ENCODE measurements at places on chromosomes 12 and 14.

DNA sequence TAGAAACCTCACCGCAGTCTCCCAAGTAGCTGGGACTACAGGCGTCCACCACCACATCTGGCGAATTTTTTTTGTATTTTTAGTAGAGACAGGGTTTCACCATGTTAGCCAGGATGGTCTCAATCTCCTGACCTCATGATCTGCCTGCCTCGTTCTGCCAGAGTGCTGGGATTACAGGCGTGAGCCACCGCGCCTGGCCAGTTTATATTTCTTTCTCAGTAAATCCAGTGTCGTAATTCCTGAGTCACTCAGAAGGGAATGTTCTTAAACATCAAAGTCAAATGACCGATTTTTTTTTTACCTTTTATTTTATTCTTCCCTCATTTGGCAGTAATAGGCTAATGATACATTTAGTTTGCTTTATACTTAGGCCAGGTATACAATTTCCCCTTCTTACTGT lies 80.5 kb downstream of the FBXO33 start:
- DNase-seq = no peak

GRCh38 chr12:103144278-103144677 lies 186.8 kb downstream of the ASCL1 start:
- no peak for DNase-seq

GRCh38 chr12:68746572-68747180 lies 700 bp downstream of the SLC35E3 start:
- DNase-seq = peak; percentile 48

GRCh38 chr12:64665514-64665913 lies 55.2 kb downstream of the RASSF3 start:
- no peak for DNase-seq

GRCh38 chr12:26845984-26846383 lies 13.0 kb upstream of the ITPR2 start:
- DNase-seq = no peak

DNA sequence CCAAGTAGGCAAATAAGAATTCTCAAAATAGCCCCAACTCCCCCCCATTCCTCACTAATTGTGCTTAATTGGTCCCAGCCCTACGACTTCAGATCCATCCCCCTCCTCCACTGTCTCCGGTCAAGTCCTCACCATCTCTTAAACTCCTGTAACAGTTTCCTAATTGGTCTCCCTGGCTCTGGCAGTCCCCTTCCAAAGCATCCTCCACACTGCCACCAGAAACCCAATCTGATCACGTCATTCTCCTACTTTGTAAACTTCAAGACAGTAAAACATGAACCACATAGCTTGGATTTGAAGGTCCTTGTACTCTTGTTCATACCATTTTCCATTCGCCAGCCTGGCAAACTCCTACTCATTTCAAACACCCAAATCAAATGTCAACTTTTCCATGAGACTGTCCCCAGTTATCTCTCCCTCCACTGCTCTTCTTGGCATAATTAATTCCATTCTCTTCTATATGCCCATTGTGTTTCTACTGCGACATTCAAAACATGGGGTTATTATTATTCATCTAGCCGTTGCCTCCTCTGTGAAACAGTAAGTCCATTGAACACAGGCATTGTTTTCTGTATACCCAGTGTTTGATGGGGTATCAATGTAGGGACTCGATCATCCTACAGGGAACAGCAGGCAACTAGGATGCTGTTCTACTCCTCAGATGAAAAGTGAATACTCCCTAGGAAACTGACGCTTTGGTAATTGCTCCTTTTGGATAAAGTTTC lies 104.6 kb downstream of the EGLN3 start:
- no peak for DNase-seq

DNA sequence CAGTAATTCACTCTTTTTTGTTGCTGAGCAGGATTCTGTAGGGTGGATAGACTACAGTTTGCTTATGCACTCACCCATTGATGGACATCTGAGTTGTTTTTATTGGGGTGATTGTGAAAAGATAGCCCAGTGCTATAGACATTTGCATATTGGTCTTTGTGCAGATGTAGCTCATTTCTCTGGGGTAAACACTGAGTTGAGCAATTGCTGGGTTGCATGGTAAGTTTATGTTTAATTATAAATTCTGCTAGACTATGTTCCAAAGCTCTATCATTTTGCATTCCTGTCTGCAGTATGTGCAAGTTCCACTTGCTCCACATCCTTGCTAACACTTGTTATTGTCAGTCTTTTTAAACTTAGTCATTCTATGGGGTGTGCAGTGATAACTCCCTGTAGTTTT lies 65.4 kb upstream of the RFLNA start:
- no peak for DNase-seq

GRCh38 chr12:105444653-105445102 lies 114.2 kb downstream of the C12orf75 start:
- no peak for DNase-seq

DNA sequence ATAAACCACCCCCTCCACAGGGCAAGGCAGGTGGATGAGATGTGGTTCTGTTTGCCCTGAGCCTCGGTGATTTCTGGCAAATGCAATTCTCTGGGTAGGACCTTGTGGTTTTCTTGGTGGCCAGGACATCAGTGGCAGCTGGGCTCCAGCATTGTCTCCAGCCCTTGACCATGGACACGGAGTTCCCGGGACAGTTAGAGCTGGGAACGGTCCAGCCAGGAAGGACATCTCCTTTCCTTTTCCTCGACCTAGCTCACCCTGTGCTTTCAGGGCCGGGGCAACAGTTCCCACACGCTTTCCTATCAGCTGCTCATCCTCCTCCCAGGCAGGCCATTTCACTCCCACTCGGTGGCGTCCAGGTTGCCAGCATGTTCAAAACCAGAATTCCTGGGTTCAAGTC lies 9.2 kb downstream of the SERPINA4 start:
- no peak for DNase-seq

DNA sequence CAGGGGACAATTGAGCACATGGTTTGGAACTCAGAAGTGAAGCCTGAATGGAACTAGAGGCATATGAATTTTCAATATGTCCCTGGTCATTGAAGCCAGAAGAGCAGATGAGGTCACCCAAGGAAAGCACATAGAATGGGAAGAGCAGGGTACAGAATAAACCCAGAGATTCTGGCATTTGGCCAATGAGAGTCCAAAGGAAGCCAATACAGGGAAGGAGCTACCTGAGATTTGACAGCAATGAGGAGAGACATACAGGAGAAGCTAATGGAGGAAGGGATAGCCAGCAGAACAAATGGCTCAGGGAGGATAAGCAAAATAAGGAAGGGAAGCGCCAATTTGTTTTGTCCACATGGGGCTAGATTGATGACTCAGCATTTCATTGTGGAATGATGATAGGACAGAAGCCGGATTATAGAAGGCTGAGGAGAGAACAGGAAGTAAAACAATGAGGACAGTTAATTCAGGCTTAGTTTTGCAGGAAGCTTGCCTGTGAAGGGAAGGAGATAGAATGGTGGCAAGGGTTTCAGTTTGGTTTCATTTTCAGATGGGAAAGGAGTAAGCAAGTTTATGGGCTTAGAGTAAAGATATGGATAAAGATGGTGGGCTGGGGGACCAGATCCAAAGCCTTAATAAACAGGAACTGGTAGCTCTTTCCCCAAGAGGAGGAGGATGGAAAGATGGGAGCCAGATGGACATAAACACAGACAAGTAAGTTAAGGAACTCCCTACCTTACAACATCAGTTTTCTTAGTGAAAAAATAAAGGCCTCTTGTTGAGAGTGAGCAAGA lies 3.2 kb upstream of the SPTSSA start:
- no peak for DNase-seq

DNA sequence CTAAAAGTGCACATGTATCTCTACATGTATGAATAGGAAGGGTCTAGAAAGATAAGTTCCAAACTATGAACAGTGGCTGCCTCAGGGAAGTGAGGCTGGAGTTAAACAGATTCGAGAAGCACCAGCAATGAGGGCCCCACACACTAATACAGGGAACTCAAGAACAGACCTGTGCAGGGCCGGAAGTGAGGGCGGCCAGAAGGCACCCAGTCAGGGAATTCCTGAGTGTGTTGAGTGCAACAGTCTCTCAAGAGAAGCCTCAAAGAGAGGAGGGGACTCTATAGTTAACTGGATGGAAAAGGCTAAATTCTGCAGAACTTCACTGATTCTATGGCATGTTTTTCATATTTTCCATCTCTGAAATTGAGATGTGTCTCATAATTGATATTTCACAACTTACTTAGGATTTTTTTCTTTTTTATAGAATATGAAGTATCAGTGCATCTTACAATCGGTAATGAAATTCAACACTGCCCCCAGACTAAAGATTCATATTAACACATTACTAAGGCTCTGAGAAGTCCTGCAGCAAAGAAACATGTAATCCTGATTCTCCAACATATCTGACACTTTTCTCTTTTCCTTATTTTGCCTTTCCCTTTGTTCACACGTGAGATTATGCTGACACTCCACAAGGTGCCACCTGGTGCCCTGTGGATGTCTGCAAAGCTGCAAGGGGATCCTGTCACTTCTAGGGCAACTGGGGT lies 61.3 kb downstream of the CHGA start:
- no peak for DNase-seq

- no peak for DNase-seq
Measured at GRCh38 chr12:119011231-119011630, 29.9 kb downstream of the SRRM4 start.

GRCh38 chr12:1806301-1807086 lies 13.9 kb upstream of the LRTM2 start:
- peak; percentile 16 for DNase-seq

DNA sequence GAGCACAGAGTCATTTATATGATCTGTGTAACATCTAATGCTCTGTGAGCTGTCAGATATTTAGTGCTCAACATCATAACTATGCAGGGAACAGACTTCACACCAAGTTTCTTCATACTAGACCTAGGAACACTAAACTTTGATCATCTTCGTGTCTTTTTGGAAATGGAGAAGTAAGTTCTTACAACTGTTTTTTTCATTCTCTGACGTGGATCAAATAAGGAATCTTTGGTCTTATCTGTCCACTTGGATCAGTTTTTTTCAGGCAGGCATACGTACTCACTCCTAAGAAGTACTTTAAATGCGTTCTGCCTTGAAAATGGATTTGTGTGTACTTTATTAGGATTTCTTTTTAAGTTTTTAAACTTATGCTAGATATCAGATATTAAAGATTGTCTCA lies 191.0 kb downstream of the FBXL14 start:
- DNase-seq = no peak

- no peak for DNase-seq
Measured at GRCh38 chr12:106022568-106023012, 116.2 kb downstream of the NUAK1 start.

DNA sequence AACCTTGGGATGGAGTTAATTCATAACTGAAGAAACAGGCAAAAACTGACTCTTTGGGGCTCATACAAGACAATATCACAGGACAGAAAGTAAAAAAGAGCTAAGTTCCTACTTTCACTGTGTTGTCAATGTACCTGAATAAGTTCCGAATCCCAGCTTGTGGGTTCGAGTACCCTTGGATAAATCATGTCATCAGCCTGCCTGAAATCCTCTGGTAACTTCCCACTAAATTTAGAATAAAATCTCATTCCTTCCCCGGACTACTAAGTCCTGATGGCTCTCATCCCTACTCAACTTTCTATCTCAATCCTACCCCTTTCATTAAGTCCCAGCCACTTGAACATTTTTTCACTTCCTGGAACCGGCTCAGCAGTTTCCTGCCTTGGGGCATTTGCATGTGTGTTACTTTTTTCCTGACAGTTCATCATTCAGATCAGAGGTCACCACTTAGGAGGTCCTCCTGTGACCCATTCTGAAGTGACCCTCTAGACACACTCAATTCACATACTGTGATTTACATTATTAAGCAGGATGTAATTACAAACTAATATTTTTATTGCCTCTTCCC lies 12.7 kb downstream of the ERP29 start:
- no peak for DNase-seq

DNA sequence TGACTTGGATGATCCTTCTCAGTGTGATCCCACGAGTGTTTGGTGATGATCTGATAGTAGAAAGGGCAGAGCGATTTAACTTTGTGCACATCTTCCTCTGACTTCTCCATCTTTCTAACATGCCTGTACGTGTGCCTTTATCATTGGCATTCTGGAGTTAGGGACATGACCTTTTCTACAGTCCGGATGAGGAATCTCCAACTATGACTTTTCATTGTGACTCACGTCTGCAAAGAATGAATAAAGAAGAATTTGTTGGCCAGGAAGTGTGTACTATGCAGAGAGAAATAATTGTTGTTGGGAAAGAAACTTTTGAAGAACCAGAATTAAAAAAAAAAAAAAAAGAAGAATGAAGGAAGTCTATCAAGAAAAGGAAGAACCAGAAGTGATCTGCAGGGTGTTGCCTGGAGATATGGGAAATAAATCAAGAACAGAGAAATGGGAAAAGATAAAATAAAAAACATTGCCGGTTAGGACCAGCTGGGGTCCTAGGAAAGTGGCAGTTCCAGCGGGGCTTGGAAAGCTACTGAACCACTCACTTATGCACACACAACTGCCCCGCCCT lies 25.3 kb downstream of the PPFIBP1 start:
- peak; percentile 74 for DNase-seq

GRCh38 chr12:104427547-104427938 lies 29.2 kb upstream of the CHST11 start:
- DNase-seq = no peak

GRCh38 chr12:43277651-43278540 lies 274.1 kb downstream of the ADAMTS20 start:
- no peak for DNase-seq

- no peak for DNase-seq
Measured at GRCh38 chr14:93085911-93086310, 29.8 kb downstream of the ITPK1 start.

- no peak for DNase-seq
Measured at GRCh38 chr14:104999361-104999760, 13.8 kb downstream of the CLBA1 start.

GRCh38 chr12:71158361-71158882 lies 623 bp upstream of the TSPAN8 start:
- no peak for DNase-seq

GRCh38 chr12:76113800-76114757 lies 29.6 kb upstream of the NAP1L1 start:
- DNase-seq = no peak

GRCh38 chr12:87317302-87317701 lies 711.9 kb downstream of the C12orf50 start:
- DNase-seq = no peak

DNA sequence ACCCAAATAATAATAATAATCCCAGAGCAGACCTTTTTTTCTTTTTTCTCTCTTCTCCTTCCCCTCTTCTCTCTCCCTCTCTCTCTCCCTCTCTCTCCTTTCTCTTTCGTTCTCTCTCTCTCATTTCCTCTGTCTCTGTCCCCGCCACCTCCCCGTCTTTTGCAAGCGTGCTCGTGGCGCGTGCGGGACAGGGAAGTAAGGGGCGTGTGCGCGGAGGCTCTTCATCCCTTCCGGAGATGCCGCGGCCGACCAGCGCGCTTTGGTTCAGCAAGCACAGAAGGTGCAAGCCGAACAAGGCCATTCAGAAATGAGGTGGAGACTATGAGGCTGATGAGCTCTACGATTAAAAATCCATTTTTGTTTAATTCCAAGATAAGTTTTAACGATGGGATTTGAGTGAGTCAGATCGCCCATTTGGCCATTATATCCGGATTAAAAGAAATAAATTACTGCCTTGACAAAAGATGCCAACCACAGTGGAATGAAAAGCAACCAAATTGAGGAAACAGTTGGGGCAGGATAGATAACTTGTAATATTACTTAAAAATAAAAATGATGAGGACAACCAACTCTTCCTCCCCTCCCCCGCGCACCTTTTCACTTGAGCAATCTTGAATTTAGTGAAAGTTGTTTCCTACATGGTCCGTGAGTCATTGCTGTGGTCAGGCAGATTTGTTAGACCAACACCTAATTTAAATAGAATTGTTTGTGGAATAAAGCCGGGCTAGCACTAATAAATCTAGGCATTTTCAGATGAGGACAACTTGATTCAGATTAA lies 1.2 kb upstream of the AMIGO2 start:
- DNase-seq = no peak

All from GM04504 (cell line).